ENCODE measurements at places on chromosomes 4 and X.

DNA sequence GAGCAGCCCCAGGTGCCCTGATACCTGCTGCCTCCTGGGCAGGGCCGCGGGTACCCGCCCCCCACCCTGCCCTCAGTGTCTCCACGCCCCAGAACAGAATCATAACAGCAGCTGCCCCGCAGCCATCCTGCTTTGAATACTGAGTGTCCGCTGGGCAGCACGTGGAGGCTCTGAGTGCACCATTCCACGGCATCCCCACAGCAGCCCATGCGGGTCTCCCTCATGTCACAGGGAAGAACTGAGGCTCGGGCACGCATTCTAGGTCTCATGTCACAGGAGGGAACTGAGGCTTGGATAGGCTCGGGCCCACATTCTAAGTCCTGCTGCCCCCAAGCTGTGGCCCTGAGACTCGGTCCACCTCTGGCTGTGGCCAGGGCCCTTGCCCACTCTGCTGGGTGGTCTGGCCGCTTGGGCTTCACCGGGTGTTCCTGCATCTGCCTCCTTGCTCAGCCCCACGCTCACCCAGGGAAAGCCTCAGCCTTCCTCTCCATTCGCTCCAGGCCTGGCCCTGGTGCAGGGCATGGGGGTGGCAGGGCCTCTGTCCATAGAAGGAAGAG is 221.6 kb upstream of the PSAPL1 start:
- no peak for DNase-seq

DNA sequence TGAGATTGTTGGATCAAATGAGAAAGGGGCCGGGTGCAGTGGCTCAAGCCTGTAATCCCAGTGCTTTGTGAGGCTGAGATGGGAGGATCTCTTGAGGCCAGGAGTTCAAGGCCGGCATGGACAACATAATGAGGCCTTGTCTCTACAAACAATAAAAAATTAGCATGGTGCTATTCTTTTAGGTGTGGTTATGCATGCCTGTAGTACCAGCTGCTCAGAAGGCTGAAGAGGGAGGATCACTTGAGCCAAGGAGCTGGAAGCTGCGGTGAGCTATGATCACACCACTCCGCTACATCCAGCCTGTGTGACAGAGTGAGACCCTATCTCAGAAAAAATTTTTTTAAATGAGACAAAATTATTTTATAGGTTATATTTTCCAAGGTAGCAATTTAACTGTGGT is 49.7 kb upstream of the TMEM150C start:
- DNase-seq = no peak

DNA sequence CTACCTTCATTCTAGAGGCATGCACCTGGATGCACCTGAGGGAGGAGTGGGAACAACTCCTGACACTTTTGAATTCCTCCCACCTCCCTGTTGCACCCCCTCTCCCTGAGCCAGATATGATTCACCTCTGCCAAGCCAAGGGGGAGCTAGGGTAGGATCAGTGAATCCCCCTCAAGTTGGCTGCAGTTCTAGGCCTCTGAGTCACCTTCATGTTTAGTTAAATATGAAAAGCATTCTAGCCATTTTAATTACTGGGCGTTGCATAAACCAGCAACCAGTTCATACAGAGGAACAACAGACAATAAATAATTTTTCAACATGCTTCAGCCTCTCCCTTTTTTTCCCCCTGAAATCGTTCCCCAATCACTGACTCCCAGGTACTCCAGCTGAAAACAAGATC is 1440.2 kb downstream of the ADGRL3 start:
- DNase-seq = no peak

DNA sequence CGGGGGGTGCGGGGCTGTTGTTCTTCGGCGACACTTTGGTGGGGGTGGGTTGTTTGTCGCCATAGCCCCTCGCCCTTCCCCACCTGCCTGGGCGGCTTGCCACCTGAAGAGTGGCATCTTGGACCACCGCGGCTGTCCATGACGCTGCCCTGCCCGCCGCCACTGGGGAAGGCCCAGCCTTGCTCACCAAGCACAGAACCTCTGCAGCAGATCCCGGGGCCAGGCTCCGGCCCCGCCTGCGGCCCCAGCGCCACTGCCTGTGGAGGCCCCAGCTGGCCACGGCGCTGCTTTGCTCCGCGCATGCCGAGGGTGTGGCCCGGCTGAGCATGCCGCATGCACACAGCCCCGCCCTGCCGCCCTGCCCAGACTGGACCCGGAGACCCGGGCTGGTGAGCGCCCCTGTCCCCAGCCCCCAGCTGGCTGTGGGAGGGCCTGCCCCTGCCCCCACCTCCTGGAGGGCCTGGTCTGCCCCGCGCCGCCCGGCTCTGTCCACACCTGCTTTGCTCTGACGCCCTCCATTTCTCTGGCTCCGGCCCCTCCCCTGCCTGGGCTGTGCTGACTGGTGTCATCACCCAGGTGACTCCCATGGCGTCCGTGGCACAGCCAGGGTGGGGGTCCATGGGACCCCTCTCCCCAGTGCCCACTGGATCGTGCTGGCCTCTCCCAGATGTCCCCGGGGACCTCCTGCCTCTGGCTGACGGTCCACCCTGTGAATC is 5.3 kb downstream of the NAT8L start:
- no peak for DNase-seq

DNA sequence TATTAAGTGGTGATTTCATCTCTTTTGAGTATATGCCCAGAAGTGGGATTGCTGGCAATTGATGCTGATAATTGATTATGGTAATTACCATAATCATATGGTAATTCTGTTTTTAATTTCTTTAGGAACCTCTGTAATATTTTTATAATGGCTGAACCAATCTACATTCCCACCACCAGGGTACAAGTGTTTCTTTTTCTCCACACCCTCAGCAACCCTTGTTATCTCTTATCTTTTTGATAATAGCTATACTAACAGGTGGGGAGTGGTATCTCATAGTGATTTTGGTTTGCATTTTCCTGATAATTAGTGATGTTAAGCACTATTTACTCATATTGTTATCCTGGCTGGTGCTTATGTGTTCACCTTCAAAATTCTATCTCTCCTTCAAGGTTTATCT is 212.6 kb downstream of the FMR1NB start:
- no peak for DNase-seq

DNA sequence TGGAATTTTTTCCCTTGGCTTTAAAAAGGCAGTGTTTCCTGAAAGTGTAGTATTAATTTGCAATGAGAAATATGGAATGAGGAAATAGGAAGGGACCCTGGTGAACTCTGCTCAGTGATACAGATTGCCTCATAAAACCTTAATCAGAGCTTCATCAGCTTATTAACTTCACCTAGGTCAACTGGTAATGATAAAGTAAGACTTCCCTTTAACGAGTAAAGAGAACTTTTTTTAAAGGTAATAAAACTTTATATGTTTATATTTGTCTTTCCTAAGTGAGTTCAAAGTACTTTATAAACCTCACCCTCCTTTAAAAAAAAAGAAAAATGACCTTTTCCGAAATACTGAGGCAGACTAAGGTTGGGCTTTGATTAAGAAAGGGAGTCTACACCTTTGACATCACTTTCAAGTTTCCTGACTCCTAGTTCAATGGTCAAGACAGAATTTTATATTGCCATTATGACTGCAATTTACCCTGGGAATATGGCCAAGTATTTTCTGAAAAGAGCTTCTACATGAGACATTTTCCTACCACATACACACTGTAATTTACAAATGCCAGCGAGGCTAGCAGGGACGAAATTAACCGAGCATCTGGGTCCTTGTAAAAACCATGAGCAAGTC is 706.3 kb upstream of the TENM3 start:
- no peak for DNase-seq

DNA sequence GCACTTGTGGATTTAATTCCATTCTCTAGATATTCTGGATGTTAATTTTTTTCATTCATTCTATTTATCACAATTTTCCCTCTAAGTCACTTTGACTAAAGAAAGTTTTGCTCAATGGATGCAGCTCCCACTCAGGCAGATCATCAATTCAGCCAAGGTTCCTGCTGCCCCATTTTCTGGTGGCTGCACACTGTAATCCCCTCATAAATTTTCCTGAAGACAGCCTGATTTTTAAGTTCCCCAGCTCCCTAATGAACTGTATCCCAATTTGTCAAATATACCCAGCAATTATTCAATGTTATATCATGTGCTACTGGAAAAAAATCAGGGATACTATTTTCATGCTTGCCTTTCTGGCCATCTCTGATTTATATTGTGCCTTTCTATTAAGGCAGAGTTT is 61.2 kb downstream of the SCD5 start:
- no peak for DNase-seq

- no peak for DNase-seq
These were observed 58.9 kb downstream of the TLR10 start for GRCh38 chr4:38723726-38724474.

- DNase-seq = no peak
These were observed 6.0 kb downstream of the DMD start for GRCh38 chrX:33205321-33205720.

- no peak for DNase-seq
These were observed 1089.2 kb downstream of the C4orf33 start for GRCh38 chr4:130185123-130185522.

GRCh38 chrX:50747471-50747900 is 66.5 kb downstream of the SHROOM4 start:
- no peak for DNase-seq

DNA sequence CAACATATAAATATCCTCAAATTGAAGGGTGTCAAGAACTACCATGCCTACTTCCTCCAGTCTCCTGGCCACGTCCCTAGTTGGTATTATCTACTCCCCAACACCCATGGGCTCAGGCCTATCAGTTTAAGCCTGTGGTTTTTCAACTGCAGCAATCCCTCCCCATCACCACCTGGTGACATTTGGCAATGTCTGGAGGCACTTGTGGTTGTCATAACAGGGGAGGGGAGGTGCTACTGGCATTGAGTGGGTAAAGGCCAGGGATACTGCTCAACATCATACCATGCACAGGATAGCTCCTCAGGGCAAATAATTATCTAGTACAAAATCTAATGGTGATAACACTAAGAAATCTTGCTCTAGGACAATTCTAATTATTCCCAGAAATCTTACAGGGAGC is 95.3 kb downstream of the COMMD8 start:
- DNase-seq = no peak

DNA sequence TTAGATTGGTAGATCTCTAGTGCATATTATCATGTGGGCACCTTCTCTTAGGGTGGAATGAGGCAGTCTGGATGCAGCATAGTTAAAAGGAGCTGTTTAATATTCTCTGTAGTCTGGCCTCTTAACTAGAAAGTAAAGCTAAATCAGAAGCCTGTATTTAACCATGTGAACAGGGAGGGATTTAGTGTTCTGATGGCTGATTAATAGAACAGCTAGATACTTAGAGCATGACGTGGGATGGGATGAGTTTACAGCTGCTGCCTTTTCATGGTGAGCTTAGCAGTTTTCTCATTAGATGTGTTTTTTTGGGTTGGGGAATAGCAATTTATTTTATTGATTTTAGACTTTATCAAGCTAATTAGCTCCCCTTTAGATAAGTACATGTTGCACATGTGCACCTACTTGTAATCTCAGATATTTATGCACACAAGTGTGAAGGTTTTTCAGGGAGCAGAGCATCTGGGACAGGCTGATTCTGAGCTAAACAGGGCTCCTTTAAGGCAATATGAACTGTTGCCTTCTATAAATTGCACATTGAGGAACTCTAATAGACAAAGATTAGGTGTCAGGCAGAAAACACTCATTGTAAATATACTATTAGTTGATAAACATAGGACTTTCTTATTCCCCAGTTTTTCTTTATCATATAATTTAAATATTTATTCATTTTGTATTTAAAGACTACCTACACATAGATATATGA is 34.1 kb downstream of the YIPF6 start:
- no peak for DNase-seq

- DNase-seq = no peak
These were observed 96.4 kb downstream of the CHIC2 start for GRCh38 chr4:53967986-53968385.

DNA sequence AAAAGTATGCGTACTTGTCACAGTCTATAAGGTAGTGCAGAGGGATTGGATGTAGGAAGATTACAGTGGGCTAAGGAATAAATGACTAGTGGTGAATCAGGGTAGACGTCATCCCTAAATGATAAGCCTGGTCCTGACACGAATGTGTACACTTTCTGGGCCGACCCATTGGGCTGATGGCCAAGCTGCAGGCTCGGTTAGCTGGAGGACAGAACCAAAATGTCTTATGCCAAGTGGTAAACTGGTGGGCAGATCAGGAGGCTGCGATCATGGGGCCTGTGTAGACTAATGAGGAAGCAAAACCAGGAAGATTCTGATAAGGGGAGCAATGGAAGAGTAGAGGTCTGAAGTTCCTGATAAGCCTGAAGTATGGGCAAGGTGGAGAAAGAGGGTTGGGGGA is 272.8 kb upstream of the GATB start:
- no peak for DNase-seq

DNA sequence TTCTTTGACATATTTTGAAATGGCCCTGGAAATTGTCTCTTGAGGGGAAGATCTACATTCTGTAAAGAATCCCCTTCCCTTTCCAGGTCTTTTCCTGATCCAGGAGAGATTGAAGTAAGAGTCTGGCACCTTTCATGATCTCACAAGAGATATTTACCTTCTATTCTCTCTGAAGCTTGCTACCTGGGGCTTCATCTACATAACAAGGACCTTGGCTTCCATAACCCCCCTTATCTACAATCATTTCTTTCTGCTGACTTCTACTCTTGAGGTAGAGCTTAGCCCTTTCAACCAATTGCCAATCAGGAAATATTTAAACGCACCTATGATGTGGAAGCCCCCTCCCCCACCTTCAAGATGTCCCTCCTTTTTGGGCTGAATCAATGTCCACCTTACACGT is 383.7 kb upstream of the MAGEB18 start:
- DNase-seq = no peak

GRCh38 chr4:26515936-26516335 is 25.7 kb upstream of the CCKAR start:
- no peak for DNase-seq

DNA sequence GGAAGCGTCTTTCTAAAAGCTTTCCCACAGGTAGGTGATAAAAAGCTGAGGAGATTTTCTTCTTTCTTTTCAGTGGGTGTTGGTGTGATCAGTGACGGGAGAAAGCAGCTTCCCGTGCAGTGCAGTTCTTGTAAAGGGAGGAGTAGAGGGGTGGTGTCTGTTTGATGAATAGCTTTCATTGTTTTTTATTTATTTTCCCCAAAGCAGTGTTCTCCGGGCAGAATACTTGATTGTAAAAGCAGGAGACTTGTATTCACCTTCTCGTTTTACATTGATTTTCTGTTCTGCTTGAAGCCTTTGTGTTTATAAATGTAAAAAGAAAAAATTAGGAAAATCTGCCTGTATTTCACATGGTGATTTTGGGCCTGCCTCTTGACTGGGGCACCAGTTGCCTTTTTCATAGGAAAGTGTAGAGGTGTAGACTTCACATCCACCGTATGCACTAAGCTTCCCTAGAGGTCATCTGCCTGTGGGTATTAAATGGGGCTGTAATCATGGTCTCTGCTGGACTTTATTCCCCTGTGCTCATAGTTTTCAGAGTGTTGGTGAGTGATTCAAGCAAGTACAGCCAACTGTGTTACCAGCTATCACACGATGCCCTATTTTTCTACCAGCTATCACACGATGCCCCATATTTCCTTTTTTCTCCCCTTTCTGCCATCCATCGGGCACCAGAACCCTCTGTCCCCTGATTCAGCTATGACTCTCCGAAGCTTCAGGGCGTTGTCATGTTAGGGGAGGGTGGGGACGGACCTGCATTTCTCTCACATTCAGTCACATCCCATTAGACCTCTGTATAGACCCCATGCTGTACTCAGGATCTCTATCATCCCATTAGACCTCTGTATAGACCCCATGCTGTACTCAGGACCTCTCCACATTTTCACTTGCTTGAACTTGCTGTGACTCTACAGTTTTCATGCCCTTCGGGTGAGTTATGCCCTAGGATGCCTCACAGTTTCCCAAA is 526.5 kb downstream of the TRIML1 start:
- DNase-seq = no peak

- no peak for DNase-seq
These were observed 52.1 kb downstream of the ABLIM2 start for GRCh38 chr4:8106451-8107025.
